ENCODE measurements at places on chromosomes 4 and X.

- no peak for DNase-seq
Observed at GRCh38 chr4:139669335-139669734, 3.7 kb downstream of the MGST2 start.

DNA sequence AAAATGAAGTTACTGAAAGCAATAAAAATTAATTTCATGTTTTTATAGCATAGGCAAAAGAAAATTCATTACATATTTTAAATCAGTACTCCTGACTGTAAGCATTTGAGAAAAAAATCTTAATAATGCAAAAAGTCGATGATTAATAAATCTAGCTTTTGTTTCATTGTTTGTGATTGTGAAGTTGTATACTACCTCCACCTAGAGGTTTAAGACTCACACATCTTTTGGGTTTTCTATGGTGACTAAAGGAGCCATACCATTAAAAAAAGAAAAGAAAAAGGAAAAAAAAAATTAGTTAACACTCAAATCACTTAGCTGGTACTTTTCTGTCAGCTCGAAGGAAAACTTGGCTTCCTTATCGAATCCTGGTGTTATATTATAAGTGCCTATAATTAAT is 2.0 kb downstream of the GABRA2 start:
- DNase-seq: no peak

DNA sequence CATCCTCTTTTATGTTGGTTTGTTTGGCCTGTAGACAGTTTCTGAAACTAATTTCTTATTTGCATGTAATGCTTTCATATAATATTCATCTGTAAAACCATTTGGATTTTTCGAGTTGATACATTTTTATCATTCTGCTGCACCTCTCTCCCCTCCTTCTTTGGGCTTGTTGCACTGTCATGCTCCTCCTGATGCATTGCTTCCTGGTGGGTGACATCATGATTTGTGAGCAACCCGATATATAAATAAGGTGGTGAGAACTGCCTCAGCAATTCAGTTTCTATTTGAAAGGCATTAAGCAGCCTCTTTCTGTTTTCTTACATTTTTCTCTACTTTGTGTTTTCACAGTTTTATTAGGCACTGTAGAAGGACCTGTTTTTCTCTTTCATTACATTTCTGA is 515.7 kb downstream of the RPA4 start:
- DNase-seq: no peak

- no peak for DNase-seq
Observed at GRCh38 chrX:16737024-16737423, 17.6 kb downstream of the SYAP1 start.

DNA sequence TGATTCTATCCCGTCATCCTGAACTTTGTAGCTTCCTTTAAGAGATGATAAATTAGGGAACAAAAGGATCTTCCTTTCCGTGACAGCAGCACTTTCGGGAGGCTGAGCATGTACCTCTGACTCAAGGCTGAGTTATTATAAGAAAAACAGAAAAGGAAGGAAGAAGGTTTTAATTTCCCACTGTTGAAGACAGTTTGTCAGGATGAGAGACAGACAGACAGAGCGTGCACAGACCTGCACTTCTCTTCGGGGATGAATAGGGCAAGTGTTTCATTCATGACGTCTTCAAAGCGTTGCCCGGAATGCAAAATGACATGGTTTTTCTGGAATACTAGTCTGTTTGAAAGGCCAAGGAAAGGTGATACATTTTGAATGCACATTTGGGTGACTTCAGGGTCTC is 405.3 kb upstream of the FAT1 start:
- no peak for DNase-seq

- no peak for DNase-seq
Observed at GRCh38 chr4:151166636-151167035, 67.2 kb downstream of the RPS3A start.

DNA sequence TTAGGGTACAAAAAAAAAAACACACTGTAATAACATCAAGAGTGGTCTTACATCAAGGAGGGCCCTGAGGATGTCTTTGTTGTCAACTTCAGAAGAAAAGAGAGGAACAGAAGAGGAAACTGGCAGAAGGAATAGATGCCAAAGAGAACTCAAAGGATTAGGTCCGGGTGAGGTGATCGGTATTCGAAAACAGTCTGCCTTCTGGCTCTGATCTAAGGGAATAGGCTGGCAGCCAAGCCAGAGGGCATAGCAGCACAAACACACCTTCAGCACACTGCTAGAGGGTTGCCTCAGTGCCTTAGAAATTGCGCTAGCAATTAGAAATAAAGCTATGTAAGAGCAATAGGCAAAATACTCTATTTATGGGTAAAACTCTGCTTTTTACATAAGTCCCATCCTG is 91.4 kb upstream of the TTC29 start:
- no peak for DNase-seq

DNA sequence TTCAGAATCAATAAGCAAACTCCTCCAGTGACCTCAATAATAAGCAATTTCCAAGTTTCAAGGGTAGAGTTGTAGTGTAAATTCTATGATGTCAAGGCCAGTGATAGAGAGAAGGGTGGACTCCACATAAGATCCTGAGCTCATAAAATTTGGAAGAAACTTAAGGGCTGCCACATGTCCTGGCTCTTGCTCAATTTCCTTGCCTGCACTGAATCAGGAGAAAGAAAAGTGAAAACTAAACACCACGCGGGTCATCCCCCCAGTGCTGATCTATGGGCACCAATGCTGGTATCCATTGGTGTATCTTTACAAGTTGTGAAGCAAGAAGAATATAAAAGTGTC is 392.0 kb upstream of the INTU start:
- DNase-seq: no peak

DNA sequence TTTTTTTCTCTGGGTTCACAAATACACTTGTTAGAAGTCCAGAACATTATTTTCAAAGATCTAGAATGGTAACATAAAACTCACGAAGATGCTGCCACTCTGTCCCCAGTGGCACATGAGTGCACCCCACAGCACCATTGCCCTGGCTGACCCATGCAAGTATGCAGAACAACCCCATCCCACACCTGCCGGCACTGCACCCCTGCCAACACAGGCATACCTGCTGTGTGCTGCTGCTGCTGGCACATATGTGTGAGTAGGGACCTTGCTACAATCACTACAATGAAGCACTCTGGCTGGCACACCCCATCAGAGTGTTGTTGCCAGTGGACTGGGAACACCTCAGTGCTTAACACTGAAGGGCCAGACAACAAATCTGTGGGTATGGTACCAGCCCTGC is 66.9 kb downstream of the CISD2 start:
- DNase-seq: no peak

- DNase-seq: no peak
Observed at GRCh38 chr4:172985552-172985951, 183.1 kb upstream of the GALNT7 start.

GRCh38 chrX:115561605-115562479 is 868 bp downstream of the PLS3 start:
- peak; percentile 82 for DNase-seq

DNA sequence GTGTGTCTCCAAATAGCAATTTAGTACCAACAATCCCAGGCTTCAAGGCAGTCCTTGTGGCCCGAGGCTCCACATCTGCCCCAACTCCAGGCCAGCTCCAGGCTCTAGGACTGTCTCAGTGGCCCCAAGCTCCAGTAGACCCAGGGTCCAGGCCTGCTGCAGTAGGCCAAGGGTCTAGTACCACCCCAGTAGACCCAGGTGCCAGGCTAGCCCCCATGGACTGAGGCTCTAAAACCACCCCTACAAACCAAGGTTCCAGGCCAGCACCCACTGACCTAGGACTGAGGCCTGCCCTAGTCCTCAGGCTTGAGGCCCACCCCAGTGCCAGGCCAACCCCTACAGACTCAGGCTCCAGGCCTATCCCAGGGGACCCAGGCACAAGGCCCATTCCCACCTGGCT is 191.6 kb downstream of the DLG3 start:
- DNase-seq: no peak

GRCh38 chr4:139814323-139815015 is 148.8 kb downstream of the MGST2 start:
- DNase-seq: no peak

DNA sequence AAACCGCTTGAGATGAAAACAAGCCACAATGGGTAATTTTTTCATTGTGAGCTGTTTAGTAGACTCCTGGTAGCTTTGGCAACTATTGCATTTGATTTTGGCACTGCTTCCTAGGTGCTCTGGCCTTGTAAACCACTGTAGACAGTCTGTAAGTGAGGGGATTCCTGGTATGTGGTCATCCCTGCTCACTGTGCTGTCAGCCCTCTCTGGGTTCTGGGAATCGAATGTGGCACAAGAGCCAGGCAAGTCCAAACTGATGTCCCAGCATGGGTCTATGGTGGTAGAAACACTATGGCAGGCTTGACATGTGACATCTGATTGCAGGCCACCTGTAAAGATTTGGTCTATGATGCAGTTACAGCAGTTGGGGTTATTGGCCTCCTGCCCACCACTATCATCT is 2.5 kb downstream of the USP51 start:
- peak; percentile 0 for DNase-seq

- no peak for DNase-seq
Observed at GRCh38 chr4:148344941-148345340, 97.3 kb downstream of the NR3C2 start.

- DNase-seq: no peak
Observed at GRCh38 chr4:172986114-172986513, 182.5 kb upstream of the GALNT7 start.

- no peak for DNase-seq
Observed at GRCh38 chr4:145545538-145546174, 64.0 kb downstream of the SMAD1 start.

- DNase-seq: no peak
Observed at GRCh38 chrX:154443992-154444754, at the start of gene FAM50A. FAM50A (plus strand) TSS chrX:154444141; CDS start chrX:154444236, 95 bp downstream.

DNA sequence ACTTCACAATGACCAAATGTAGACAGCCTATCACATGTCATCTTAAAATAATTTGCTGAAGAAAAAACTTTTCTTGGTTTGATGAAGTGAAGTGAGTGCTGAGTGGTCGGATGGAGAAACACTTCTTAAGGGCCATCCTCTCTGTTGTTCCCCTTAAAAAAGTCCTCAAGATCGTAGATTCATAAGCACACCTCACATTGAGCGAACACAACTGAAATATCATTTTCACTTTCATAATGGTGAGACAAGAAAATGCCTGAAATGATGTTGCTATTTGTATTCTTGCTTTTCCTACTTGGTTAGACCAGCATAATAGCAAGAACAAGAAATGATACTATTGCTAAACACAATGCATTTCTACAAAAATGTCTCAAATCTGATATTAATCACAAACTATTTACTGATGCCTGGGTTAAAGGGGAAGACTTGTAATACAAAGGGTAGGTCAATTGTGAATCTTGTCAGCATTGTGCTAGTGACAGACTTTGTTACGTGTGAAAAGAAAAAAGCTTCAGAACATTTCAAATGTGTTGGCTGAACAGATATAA is 305.6 kb upstream of the NR3C2 start:
- no peak for DNase-seq

- DNase-seq: peak; percentile 94
Observed at GRCh38 chrX:85243761-85244449, at the start of the genes SATL1 and ZNF711. SATL1 (minus strand) TSS chrX:85243779; CDS start chrX:85108968, 134,811 bp downstream. ZNF711 (plus strand) TSS chrX:85243991; CDS start chrX:85247573, 3,582 bp downstream.

DNA sequence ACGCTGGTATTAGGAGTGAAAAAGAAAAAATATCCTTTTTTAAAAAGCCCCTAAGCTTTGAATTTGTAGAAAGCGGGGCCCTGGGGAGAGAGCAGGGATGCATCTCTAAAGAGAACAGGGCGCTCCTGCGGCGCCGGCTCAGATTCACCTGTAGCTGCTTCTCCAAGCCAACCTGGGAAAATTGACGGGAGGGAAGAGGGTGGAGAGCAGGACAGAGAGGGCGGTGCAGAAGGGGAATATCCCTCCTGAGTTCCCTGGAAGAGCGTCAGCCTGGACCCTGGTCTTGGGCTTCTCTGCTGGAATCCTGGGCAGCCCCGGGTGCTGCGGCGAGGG is 776 bp upstream of the SOWAHD start:
- DNase-seq: no peak

DNA sequence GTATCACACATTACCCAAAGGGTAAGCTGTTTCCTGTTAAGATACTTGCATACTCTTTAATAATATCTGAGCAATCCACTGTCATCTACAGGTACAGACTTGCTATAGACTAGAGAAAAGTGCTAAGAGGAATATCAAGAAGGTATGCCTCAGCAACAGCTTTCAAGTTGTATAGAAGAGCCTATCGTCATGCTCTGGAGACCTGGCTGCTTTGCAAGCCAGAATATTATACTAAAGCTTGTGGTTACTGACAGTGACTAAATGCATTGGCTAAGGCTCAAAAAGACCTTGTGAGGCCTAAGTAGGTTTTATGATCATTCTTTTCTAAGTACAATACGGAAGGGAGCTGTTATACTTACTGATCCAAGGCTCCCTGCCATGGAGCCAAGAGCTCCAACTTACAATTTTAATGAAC is 11.3 kb downstream of the LAMP2 start:
- no peak for DNase-seq

GRCh38 chrX:130443875-130444274 is 42.1 kb downstream of the RBMX2 start:
- DNase-seq: no peak

DNA sequence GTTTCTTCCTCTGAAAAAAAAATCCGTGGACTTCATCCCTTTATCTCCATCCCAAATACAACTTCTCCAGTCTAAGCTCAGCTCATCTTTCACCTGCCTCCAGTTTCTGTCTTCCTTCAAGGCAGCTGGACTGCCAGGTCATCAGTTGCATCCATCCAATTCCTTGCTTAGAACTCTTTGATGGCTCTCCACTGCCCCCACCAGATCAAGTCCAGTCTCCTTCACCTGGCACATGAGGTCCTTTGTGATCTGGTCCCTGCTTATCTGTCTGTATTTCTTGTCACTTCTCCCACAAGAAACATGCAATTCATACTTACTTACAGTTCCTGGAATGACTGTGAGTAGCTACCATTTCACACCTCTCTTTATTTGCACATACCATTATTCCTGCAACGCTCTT is 33.8 kb downstream of the OTUD6A start:
- DNase-seq: peak; percentile 48

GRCh38 chr4:610411-611261 is 14.7 kb upstream of the PDE6B start:
- peak; percentile 15 for DNase-seq

DNA sequence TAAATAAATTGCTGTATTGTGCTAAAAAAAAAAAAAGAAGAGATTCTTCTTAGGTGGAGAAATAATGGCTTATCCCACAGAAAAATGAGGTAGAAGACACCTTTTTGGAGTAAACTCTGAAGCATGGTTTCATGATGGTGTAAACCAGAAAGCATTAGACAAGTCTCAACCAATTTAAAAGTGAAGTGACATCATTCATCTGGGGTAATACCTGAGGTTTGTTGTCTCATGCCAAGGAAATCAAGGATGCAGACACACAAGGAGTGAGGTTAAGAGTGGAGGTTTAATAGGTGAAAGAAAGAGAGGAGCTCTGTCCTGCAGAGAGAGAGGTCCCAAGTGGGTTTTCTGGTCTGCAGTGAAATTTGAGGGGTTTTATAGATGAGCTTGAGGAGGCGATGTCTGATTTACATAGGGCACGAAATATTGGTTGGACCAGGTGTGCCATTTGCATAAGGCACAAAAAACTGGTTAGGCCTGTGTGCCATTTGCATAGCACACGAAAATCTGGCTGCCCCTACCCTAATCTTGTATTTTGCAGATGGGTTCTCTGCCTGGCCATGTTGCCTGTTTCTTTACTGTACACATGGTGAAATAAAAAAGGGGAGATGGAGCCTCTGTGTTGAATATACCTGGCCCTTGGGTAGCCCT is 25.0 kb upstream of the CWH43 start:
- DNase-seq: no peak
